ENCODE measurements at places on chromosomes 7 and 10.
A peak's percentile ranks its signal among the peaks of the same experiment; 100 is the strongest.

GRCh38 chr7:127347567-127348246 is 44.8 kb downstream of the ZNF800 start:
- peak; percentile 88 for DNase-seq

DNA sequence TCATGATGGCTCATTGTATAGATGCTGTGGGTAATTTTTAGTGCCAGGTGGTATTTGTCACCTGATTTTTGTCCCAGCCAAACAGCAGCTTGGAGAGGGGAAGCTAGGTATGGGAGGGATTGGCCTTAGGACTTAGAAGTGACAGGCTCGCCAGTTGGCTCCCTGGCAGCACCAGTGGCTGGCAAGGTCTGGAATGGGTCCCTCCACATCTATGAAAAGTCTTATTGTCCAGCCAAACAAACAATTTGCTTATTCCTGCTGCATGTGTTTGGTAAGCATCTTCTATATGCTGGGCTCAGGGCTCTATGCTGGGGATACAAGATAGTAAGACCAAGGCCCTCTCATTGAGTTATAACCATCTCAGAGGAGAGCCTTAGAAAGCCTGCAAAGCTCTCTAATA is 42.5 kb downstream of the SORCS3 start:
- no peak for DNase-seq

- no peak for DNase-seq
These were observed 85.9 kb downstream of the FRMD4A start for GRCh38 chr10:14244801-14245211.

- DNase-seq: peak; percentile 36
These were observed 1.1 kb downstream of the ZNF777 start for GRCh38 chr7:149459540-149460452.

DNA sequence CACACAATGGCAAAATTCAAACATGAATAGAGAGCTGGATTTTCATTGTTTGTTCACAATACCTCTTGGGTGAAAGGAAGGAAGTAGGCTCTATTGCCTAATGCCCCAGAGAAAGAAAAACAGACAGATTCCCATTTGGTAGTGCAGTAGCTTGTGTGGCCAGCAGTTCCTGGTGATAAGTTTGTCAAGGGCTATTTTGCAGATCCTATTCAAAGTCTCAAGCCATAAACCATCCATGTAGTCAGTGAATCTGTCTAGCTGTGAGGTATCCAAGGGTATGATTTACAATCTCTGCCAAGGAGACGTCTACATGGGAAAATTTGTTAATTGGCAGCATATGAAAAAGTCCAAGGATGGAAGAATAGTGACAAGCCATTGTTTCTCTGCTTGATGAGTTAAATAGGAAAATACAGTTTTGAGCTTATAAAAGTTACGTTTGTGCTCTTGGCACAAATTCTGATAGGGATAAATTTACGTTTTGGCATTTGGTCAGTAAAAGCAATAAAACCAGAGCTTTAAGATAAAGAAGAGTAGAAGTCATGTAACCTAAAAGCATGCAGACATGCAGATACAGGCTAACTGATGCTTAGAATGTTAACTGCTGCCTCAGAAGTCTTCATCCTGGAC is 269.1 kb downstream of the GATA3 start:
- DNase-seq: no peak

DNA sequence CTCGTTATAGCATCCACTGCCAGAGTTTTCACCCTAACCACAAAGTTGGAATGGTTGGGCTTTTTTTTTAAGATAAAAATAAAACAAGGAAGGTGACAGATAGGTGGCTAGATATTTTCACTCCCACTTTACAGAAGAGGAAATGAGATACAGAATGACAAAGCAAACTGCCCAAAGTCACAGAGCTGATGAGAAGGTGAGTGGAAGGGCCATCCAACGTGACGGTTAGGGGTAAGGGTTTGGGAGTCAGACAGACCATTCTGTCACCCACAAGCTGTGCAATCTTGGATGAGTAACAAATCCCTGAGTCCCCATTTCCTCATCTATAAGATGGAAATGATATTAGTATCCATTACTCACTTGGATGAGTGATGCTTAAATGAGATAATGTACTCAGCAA is 106.9 kb upstream of the PDLIM1 start:
- DNase-seq: no peak

DNA sequence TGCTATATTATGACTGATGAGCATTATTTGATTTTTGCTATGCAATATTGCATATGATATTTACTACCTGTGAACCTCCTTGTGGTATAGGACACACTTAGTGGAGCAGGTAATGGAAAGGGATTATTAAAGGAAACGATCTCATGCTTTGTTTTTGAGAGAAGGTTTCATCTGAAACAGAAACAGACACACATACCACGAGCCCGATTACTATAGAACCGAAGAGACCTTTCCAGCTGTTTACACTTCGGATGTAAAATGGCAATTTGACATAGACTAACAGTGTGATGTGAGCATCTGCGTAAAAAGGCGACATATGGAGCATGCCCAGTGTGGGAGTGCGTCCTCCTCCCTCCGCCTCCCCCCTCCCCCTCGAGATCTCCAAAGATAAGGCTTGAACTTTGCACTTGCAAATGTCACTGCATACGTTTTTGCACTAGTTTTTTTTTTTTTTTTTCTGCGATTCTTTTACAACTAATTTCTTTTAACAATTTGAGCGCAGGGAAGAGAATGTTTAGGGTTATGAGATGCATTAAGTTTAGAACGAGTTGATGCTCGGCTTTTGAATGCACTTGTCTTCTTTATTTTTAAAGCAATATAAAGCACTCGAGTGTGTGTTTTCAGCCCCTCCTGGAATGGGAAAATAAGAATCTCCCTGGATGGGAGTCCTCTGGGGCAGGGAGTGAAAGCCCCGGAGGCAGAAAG is 251.0 kb downstream of the NSUN6 start:
- DNase-seq: no peak

- no peak for DNase-seq
These were observed 167.6 kb downstream of the POU6F2 start for GRCh38 chr7:39145283-39145682.

DNA sequence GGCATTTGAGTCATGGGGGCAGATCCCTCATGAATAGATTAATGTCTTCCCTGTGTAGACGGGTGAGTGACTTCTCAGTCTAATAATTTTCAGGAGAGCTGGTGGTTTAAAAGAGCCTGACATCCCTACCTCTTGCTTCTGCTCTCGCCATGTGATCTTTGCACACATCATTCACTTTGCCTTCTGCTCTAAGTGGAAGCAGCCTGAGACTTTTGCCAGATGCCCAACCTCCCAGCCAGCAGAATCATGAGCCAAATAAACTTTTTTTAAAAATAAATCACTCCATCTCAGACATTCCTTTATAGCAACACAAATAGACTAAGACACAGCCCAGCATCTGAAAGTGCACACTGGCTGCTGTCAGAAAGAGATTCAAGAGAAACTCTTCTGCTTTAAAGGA is 155.2 kb downstream of the ZNF365 start:
- no peak for DNase-seq

DNA sequence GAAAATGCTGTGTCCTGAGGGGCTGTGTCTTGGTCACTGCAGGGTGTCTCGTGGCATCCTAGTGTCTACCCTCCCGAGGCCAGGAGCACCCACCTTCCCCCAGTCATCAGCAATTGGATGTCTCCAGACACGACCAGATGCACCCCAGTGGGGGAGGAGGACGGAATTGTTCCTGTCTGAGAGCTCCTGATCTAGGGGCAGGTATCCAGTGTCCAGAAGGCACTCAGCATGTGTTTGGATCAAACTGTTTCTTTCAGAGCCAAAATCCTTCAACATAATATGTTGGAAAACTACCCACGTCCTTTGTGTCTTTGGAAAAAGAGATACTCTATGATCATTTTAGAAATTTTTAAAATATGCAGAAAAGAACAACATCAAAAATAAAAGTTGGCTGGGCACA is 16.9 kb downstream of the PRKRIP1 start:
- DNase-seq: no peak

- no peak for DNase-seq
These were observed 151.4 kb downstream of the CDK14 start for GRCh38 chr7:90747516-90747915.

GRCh38 chr10:96025566-96025965 is 17.8 kb upstream of the CCNJ start:
- DNase-seq: no peak

- no peak for DNase-seq
These were observed 79.2 kb upstream of the PTPRZ1 start for GRCh38 chr7:121793716-121794115.

DNA sequence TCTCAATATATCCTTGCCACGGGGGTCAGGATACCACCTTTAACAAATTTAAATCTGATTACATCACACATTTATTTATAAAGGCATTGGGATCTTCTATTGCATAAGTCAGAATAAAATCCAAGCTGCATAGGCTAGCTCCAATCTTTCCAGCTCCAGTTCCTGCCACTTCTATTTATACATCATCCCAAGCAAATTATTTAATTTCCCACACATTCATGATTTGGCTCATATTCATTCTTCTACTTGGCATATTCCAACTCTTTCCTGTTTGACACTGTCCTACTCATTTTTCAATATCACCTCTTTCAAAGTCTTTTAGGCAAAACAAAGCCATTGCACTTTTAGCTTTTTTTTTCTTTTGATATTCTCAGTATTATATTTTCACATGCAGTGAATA is 579.0 kb upstream of the FZD8 start:
- DNase-seq: no peak

DNA sequence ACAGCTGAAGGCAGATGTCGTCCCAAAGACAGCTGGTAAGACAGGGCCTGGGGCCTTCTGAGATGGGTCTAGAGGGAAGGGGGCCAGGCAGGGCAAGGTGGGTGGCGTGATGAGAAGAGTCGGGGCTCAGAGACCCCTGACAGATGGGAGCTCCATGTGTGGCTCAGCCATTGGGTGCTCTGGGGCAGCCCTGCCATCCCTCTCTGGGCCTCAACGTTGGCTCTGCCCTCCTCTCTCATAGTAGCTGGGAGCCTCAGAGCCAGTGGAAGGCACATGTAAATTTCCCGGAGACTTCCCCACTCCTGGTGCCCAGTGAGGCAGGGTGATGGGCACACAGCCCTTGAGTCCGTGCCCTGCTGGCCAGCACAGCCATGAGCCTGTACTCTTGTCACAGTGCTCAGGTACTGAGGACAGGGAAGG is 1.8 kb downstream of the PPIF start:
- no peak for DNase-seq

DNA sequence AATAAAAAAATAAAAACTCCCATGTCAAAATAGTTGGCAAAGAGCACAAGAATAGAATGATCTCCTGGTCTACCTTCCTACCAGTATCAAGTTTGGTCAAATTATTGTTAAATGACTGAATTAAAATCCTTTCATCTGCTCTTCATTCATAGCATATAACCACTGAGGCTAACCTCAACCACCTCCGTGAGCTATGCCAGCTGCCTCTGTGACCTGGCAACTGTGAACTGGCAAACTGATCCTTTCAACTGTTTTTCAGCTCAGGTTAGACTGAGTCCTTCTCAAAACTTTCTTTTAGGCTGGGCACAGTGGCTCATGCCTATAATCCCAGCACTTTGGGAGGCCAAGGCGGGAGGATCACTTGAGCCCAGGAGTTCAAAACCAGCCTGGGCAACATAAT is 36.1 kb downstream of the NUDCD3 start:
- DNase-seq: no peak

DNA sequence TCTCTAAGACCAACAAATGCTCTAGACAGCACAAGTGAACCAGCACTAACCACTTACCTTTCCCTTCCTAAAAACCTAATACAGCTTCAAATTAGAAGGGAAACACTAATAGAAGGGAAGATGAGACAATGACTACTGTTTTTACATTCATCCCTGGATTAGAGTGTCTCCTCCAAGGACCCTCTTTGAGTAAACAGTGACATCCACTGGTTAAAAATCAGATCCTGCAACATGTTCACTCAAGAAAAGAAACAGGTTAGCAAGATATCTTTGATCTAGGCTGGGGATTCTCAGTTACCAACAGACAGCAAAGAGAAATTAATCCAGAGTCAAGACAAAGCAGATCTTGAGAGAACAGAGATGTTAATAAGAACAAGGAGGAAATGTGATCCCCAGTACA is 177.7 kb upstream of the GHITM start:
- DNase-seq: no peak

GRCh38 chr10:43209074-43209455 is 57.8 kb downstream of the RASGEF1A start:
- DNase-seq: peak; percentile 35

DNA sequence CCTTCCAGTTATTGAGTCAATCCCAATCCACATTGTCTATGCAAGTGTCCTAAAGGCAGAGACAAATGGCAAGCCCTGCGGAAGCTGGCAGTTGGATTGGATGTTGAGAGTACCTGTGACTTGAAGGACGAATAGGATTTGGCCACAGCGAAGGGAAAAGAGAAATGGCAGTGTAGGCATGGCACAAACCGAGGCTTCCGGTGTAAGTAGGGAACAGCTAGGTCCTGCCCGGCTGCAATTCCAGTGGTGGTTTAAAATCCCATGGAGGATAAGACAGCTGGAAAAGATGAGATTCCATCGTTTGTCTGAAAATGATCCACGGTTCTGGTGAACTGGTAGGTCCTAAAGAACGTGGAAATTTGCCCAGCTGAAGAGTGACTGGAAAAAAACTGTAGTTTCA is 296.2 kb downstream of the TCERG1L start:
- no peak for DNase-seq
